Tibial nerve (tissue), 4 donors: ENCODE measurements at places on chromosomes 7 and 10. TPM values are rescaled to one million over a fixed set of nuclear protein-coding genes. Genes with fewer than 3 reads are reported as not detected.

Gene FOXI2
- total RNA-seq, result not detected

Gene SPDYE6
- total RNA-seq, result not detected

Gene IQUB
- 2.2 TPM for total RNA-seq

Gene GIMAP4
- total RNA-seq, result 19.5 TPM

Gene GIMAP1
- total RNA-seq, result 9.3 TPM
